CD4-positive, alpha-beta T cell (primary cell): ENCODE measurements at places on chromosomes 11 and 22.

- DNase-seq = no peak
Measured at GRCh38 chr11:93700830-93701229, 39.3 kb downstream of the CEP295 start.

GRCh38 chr22:42879371-42880021 lies 22.4 kb upstream of the ARFGAP3 start:
- DNase-seq = no peak

GRCh38 chr22:29302402-29302680 lies 4.1 kb upstream of the GAS2L1 start:
- no peak for DNase-seq

DNA sequence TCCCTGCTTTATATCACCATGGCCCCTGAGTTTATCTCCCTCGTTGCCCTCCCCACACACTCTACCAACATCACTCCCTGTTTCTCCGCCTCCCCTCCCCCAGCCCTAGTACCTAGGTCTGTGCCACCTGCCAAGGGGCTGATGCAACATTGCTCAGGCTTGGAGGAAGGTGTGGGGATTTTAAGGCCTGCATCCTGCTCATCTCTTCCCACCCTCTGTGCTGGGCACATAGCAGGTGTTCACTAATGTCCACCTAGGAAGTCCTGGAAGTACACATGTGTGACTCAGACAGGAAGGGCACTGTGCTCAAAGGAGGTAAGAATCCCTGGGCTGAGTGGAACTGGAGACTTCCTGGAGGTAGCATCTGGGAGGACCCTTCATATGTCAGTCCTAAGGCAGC lies 37.0 kb downstream of the PDE2A start:
- DNase-seq = no peak

DNA sequence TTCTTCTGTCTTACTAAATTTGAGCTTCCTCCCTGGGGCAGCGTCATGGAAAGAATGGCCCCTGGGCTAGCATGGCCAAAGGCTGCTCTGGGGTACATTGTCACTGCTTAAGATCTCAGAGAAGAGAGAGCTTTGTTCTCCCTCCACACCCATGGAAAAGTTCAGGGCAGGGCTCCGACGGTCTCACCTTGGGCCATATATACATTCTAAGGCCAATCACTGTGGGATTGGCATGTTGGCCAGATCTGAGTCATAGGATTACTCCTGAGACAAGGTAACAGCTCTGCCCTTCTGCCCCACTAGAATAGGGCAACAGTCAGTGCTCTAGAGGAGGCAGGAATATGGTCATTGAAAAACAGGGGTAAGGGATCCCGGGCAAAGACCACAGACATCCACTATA lies 56.2 kb downstream of the BUD13 start:
- no peak for DNase-seq

GRCh38 chr11:73334384-73335203 lies 26.5 kb downstream of the ARHGEF17 start:
- no peak for DNase-seq

- DNase-seq = peak; percentile 34
Measured at GRCh38 chr11:74570266-74571061, 21.9 kb upstream of the POLD3 start.

- peak; percentile 60 for DNase-seq
Measured at GRCh38 chr22:46044621-46045458, 67.9 kb upstream of the WNT7B start.

DNA sequence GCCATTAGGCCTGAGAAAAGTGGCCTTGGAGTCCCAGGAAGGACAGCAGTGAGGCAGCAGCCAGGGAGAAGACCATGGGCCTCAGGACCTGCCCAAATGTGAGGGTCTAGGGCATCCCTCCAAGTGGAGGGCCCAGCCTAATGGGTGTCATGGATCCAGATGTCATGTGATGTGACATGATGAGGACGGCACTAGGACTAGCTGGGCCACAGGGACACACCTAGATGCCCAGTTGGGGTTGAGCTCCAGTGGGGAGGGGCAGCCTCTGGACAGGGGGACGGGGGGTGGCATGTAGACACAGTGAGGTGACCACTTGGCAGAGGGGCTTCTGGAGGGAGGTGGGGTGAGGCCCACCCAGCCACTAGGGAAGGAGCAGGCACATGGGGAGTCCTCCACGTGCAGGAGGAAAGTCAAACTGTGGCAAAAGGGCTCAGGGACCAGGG lies 5.4 kb downstream of the SCARF2 start:
- no peak for DNase-seq

- no peak for DNase-seq
Measured at GRCh38 chr11:1822648-1823375, 12.0 kb upstream of the SYT8 start.

DNA sequence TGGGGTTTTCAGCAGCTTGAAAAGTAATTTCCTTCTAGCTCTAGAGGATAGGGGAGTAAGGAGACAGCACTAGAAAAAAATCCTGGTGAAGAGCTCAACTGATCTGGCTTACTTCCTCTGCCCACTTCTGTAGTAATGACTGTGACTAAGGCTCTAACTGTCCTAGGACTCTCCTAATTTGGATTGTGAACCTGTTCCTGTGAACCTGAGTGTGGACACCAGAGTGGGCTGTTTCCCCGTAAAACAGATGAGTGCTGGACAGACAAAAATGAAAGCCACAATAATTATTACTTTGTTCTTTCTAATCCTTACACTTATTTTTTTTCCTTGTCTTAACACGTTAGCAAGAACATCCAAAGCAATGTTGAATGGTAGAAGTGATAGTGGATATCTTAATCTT lies 154.1 kb downstream of the AASDHPPT start:
- DNase-seq = no peak

GRCh38 chr11:113569391-113569790 lies 94.2 kb upstream of the DRD2 start:
- no peak for DNase-seq

- DNase-seq = no peak
Measured at GRCh38 chr11:73028611-73029010, 113.5 kb downstream of the FCHSD2 start.

GRCh38 chr11:18523084-18523483 lies 3.7 kb downstream of the TSG101 start:
- no peak for DNase-seq

- DNase-seq = no peak
Measured at GRCh38 chr11:62046568-62047100, 77.2 kb upstream of the INCENP start.

GRCh38 chr11:70014291-70014690 lies 63.8 kb upstream of the ANO1 start:
- DNase-seq = no peak

DNA sequence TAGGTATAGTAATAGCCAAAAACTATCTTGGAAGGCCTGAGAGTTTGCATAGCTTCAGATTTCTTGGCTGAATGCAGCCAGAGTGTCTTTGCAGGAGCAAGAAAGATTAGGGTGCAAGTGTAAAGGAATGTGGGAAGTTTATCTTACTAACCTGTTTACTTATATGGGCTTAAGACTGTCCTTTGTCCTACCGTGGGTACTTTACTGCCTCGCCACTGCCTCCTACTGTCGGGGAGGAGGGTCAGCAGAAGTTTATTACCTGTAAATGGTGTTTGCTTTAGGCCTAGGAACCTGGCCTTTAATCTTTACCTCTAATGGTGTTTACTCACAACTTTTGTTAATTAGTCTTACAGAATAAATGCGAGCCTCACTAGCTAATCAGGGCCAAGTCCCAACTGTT lies 633.8 kb downstream of the DLG2 start:
- no peak for DNase-seq

- DNase-seq = no peak
Measured at GRCh38 chr22:40726514-40726913, 47.2 kb downstream of the MCHR1 start.

DNA sequence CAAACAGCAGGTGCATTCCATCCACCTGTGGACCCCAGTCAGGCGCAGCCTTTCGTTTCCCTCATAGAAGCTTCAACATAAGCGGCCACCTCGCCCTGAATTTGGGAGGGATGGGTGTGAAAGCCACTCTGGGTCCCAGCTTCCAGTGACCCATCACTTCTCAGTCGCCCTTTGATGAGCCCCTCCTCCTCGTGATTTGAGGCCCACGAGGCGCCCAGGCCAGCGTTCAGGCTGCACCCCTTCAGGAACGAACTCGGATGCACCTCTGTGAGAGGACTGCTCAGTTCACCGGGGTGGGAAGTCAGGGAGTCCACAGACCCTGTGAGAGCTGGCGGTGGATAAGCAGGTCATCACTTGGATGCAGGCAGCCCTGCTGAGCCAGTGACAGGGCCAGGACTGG lies 1118.2 kb downstream of the BRD1 start:
- DNase-seq = no peak

GRCh38 chr22:49008682-49009235 lies 818.9 kb downstream of the BRD1 start:
- DNase-seq = no peak

GRCh38 chr11:33445761-33446161 lies 188.6 kb downstream of the HIPK3 start:
- no peak for DNase-seq

DNA sequence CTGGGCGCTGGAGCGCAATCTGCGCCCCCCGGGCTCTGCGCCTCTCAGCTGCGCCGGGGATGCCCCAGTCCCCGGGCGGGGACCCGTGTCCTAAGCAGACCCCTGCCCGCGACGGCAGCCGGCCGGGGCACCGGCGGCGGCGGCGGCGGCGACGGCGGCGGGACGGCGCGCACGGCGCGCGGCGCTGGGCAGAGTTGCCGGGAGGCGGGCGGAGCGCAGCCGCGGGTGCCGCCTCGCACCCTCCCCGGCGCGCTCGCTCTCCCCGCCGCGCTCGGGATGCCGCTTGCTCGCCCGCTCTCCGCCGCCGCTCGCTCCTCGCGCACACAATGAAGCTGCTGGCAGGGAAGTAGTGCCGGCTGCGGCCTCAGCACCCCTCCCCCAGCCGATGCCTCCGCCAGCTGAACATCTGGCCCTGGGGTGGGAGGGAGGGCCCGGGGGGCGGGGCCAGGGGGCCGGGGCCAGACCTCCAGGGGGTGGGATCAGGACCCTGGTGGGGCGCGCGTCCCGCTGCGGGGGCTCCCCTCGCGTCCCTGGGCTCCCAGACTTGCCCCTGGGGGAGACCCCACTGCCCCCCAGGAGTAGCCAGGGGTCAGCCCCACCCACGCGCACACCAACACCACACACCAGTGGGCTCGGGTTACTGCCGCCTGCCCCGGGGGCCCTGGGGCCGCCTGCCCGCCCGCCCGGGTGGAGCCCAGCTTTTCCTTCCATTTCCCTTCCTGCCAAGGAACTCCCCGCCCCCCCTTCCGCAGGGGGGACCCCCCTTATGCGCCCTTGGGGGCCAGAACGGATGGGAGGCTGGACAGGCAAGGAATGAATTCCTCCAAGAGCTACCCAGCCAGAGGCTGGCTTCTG lies at the start of gene RCOR2:
TSS of gene RCOR2 (minus strand) at position 328 of the 855 bp plus-strand sequence. CDS start 708 bp downstream, outside the sequence.
- peak; percentile 50 for DNase-seq

DNA sequence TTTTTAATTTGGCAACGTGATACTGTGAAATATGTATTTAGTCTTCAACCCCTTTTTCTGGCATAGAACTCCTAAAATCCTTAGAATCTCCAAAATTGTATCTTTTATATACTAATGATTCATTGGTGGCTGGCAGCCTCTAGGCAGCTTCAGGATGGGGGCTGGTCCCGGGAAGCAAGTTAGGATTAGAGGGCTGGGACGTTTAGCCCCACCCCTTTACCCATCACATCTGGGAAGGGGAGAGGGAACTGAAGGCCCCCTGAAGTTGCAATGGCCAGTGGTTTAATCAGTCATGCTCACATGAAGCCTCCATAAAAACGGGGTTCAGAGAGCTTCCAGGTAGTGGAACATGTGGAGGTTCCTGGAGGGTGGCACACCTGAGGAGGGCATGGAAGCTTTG lies 7.1 kb downstream of the IL17RA start:
- no peak for DNase-seq

GRCh38 chr22:41380993-41381328 lies 781 bp upstream of the TEF start:
- no peak for DNase-seq

DNA sequence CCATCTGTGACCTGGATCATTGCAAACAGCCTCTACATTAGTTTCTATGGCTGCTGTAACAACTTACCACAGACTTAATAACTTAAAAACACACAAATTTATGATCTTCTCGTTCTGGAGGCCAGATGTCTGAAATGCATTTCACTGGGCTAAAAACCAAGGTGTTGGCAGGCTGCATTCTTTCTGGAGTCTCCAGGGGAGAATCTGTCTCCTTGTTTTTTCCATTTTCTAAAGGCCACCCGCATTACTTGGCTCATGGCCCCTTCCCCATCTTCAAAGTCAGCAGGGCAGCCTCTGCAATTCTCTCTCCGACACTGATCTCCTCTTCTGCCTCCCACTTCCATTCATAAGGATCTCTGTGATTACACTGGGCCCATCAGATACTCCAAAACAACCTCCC lies 11.6 kb downstream of the SCGB1A1 start:
- no peak for DNase-seq

DNA sequence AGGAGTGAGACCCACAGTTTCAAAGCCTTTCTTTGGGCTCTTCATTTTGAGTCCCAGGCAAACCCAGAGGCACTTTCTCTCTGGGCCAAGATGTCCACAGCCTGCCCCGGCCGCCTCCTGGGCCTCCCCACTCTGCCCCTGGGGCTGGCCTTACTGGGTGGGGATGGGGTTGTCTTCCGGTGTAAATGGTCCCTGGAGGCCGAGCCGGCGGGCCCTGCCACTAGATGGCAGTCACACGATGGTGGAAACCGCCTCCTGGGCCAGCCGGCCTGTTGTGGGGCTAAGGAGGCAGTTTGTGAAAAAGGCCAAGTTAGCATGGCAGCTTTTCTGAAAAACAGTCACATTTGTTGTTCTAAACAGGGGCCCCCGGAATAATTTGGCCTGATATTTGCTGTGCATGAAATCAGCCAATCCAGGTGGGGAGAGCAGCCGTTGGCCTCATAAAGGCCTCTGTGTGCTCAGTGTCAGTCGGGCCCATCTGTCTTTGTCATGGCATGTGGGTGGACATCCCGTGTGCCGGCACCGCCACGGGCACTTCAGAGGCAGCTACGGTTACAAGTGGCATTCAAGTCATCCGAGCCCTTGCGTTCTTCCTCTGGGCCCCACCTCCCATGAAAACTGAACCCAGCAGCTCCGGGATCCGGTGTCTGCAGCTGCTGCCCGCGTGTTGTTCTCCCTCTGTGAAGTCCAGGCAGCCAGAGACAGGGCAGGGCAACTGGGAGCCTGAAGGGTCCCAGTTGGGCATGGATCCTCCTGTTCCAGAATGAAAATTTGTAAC lies 6.5 kb downstream of the MRPL23 start:
- no peak for DNase-seq

DNA sequence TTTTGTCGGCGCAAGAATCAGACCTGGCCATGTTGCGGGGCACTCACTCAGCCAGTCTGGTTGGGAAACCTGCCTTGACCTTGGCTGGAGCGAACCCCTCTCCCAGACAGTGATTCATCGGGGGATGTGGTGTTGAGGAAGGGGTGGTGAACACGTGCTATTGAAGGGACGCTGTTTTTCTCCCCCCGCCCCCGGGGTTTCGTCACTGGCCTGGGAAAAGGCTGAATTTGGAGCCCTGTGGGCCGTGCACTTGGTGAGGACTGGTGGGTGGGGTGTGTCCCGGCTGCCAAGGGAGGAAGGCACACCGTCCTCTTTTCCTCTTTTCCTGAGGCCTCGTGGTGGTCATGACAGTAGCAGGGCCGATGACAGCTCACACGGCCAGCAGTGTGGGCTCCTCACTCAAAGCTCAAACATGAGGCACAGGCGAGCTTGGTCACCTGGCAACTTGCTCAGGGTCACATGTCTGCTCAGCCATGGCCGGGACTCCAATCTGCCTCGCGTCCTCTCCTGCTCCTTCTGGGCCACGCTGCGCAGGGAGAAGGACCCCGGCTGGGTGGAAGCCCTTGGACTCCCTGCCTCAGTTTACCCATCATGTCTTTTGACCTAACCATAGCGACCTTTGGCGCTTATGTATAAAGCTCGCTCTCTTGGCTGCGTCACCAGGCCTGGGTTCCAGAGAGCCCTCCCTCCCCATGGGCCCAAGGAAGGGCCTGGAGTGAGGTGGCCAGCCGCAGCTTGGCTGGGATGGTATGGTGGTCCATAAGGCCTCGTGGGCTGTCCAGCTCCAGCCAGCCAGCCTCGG lies 49.4 kb downstream of the SMIM38 start:
- no peak for DNase-seq
